ENCODE measurements at places on chromosomes 5 and 9. TPM values are rescaled to one million over a fixed set of nuclear protein-coding genes. Genes with fewer than 3 reads are reported as not detected.

OTP gene
- not detected for total RNA-seq

MPDZ gene
- 47.5 TPM for total RNA-seq

CARD6 gene
- 7.0 TPM for total RNA-seq

PPP1R26 gene
- total RNA-seq, result 9.5 TPM

IFNA2 gene
- total RNA-seq, result not detected

GABBR2 gene
- 12.9 TPM for total RNA-seq

DMRTA1 gene
- total RNA-seq, result 0.28 TPM

PCDHA9 gene
- total RNA-seq, result 0.18 TPM

PLCXD3 gene
- total RNA-seq, result under 0.01 TPM

GDA gene
- not detected for total RNA-seq

PCDH1 gene
- total RNA-seq, result 0.55 TPM

QSOX2 gene
- 10.3 TPM for total RNA-seq

ABITRAM gene
- total RNA-seq, result 3.7 TPM

IL31RA gene
- total RNA-seq, result 0.71 TPM

LMNB1 gene
- total RNA-seq, result 5.7 TPM

LCN6 gene
- not detected for total RNA-seq

PCDHGC5 gene
- total RNA-seq, result 2.6 TPM

ZNF454 gene
- 2.1 TPM for total RNA-seq

MIGA2 gene
- total RNA-seq, result 22.7 TPM

CNTNAP3B gene
- total RNA-seq, result 1.3 TPM

RNF183 gene
- not detected for total RNA-seq

IFNE gene
- total RNA-seq, result 3.3 TPM

TRIP13 gene
- total RNA-seq, result 3.4 TPM

ERGIC1 gene
- 146 TPM for total RNA-seq

SLC6A3 gene
- total RNA-seq, result not detected

SLC36A3 gene
- total RNA-seq, result not detected

FAM169A gene
- total RNA-seq, result 0.09 TPM

PCDHA12 gene
- total RNA-seq, result 0.09 TPM

HMMR gene
- total RNA-seq, result 4.2 TPM

PCDHGA11 gene
- 6.4 TPM for total RNA-seq

LRRC19 gene
- total RNA-seq, result not detected

PCDHGC4 gene
- total RNA-seq, result 1.7 TPM

RAB3C gene
- under 0.01 TPM for total RNA-seq

Data from smooth muscle cell of bladder (primary cell).